Amniotic stem cell (primary cell): ENCODE measurements at places on chromosomes 6 and 20.

DNA sequence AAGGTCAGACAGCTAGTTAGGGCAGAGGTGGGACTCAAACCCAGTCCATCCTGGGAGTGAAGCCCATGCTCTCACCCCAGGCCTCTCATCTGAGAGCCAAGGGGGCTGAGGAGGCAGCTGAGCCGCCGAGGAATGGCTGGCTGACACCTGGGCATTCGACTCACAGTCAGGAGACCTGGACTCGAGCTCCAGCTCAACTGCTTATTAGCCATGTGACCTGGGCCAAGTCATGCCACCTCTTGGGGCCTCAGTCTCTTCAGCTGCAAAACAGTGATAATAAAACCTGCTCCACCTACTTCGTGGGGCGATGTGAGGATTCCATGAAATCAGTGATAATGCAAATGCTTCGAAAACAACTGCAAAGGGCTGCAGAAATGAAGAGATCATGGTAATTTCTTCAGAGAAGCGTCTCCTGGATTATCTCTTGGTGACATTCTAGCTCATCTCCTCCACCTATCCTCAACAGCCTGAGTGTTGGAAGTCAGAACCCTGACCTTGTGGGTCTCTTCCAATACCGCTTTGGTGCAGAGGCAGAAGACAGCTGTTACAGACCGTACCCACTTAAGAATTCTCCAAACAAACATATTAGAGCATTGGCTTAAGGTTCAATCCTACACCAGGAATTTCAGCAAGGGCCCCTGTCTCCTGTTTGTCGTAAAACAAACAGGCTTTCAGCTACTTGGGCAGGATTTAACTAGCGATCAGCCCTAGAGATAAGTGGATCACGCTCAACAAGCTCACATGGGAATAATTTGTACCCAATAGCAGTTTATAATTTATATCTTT, 60.0 kb upstream of the PIM1 start:
- no peak for DNase-seq

DNA sequence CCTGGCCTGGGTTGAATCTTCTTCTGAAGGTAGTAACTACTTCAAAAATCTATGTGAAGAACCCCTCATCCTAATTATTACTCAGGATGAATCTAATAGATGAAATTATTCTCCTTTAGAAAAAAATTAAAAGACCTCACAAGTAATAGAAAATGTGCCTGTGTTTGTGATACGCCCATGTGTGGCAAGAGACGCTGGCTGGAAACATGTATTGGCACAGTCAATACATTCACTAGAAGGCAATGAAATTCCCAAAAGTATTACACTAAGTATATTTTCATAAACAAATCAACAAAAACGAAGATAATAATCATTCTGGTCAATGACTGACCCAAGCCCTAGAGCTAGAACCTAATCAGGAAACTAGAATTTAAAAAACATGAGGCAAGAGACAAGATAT, 64.0 kb downstream of the B4GALT5 start:
- DNase-seq: no peak

GRCh38 chr6:37821446-37821845, 1.9 kb downstream of the ZFAND3 start:
- no peak for DNase-seq

- DNase-seq: no peak
Measured at GRCh38 chr20:41616228-41616627, 1.9 kb downstream of the CHD6 start.

GRCh38 chr20:57467742-57468141, 57.2 kb downstream of the CTCFL start:
- no peak for DNase-seq

- DNase-seq: no peak
Measured at GRCh38 chr6:15897063-15897876, 231.6 kb upstream of the MYLIP start.

DNA sequence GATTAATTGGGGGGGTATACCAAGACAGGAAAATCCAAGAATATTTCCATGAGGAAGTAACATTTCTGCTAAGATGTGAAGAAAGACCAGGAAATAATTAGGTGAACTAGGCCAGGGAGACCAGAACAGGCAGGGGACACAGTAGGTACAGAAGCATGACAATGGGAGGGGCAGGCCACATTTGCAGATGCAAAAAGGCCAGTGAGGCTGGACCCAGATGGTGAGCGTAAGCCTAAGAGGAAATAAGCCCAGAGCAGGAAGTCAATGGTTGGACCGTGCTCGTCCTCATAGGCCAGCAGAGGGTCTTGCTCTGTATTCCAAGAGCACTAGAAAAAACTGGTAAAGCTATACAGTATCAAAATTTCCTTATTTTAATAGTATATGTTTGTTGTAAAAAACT, 9.4 kb downstream of the CEP162 start:
- DNase-seq: no peak
